Activated effector memory CD4-positive, alpha-beta T cell treated with anti-CD3 and anti-CD28 coated beads, Interleukin-2, amount 50 U/mL, for 16 hours (primary cell): ENCODE measurements at places on chromosomes 3 and 15.

DNA sequence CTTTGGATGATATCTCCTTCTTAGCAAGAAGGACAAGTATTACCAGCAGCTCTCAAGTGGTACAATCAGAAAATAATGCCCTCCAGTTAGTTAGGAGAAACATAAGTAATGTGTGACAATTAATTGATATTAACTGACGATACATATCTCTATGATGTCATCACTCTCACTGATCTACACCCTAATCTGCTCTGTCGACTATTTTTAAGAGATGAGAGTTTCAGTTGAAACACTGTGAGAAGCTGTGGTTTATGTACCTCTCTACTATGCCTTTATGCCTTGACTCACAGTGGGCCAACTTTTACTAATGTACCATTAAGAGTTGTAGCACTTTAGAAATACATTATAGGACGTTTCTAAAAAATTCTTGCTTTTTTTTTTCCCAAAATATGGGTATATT lies 8.6 kb downstream of the CEP152 start:
- no peak for DNase-seq

- no peak for DNase-seq
Observed at GRCh38 chr3:17355591-17355990, 386.8 kb downstream of the TBC1D5 start.

DNA sequence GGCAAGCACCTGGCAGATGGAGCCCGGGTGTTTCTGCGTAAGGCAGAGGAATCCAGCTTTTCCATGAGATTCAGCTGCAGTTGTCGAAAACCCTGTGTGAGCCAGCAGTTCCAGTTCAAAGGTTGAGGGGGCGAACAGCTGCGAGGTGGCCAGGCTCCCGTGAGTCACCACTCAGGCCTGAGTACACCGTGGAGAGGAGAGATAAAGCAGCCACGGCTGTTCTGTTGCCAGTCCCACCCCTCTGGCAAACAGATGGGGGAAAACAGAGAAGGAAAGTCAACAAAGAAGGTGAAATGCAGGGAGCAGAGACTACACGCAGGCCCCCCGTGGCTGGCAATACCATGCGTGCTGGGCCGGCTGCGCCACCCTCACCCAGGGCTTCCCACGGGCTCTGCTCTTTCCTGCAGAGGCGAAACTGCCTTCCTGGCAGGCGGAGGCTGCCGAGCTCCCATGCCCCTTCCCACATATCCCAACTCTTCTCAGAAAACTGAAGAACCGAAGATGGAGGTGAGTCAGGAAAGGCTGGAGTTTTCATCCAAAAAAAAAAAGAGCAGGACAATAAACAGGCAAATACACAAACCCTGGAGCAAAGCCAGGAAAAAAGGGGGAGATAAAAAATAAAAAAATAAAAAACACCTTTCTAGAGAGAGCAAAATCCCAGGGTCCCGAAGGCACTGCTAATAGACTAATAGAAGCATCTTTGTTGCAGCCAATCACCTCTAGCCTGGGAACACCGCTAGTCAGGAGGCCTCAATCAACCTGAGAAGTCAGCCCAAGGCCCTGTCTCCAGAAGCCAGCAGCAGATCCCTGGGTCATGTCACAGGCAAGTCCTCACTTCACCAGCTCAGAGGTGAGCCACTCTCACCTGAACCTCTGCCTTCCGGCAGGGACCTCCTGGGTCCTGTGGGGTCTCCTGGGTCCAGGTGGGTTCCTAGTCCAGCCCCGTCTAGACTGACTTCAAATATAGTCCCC lies 37.7 kb downstream of the FAM174B start:
- peak; percentile 37 for DNase-seq

DNA sequence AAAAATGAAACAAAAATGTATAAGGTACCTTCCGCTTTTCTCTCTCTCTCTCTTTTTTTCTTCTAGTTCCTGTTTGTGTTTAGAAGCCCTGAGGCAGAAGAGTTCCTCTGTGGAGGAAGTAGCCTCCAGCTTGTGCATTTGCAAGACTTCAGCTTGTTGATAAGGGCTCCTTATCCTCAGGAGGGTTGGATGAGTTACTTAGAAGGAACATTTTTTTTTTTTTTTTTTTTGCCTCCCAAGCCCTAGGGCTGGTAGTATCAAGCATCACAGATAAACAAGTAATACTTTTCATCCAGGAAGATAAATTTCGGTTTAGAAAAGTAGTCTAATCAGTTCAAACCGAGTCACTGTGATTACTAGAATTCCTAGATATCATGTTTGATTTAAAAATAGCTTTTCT lies 91.0 kb upstream of the CBLB start:
- no peak for DNase-seq

DNA sequence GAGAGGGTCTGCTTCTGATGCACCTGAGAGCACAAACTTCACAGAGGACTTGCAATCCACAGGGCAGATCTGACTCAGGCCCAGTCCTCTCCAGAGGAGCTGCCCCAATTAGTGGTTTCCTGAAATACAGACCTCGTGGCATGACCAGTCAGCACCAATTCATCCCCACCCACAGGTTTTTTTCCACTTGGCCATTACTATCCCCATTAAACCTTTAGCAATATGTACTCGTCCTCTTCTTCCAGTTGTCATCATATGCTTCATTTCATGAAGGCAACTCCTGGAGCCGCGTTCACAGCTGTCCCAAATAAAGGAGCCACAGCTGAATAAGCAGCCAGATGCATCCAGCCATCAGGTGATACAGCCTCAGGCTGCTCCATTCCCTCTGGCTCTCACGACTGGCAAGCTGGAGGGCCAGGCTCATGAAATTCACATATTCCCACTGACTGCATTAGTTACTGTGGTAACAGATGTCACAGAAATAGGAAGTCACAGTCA lies 163.1 kb downstream of the FMN1 start:
- no peak for DNase-seq

GRCh38 chr3:121951291-121951919 lies 57.2 kb downstream of the SLC15A2 start:
- DNase-seq, result no peak

- DNase-seq, result no peak
Observed at GRCh38 chr3:23580096-23580713, 225.6 kb upstream of the UBE2E1 start.

DNA sequence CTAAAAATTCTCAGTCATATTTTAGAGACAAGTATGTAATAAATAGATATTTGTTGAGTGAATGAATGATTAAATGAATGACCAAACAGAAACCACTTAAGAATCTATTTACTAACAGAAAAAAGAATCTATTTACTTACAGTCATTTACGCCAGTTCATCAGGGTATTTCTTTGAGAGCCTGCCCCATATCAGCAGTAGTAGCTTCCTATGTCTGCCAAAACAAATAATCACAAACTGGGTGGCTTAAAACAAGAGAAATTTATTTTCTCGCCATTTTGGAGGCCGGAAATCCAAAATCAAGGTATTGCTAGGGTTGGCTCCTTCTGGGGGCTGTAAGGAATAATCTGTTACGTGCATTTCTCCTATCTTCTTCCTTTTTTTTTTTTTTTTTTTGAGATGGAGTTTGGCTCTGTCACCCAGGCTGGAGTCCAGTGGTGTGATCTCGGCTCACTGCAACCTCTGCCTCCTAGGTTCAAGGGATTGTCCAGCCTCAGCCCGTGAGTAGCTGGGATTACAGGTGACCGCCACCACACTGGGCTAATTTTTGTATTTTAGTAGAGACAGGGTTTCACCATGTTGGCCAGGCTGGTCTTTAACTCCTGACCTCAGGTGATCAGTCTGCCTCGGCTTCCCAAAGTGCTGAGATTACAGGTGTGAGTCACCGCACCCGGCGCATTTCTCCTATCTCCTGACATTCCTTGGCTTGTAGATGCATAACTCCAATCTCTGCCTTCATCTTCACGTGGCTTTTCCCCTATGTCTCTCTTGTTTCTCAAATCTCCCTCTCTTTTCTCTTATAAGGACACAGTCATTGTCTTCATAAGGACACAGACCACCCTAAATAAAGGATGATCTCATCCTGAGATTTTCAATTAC lies 65.2 kb upstream of the SPPL2A start:
- no peak for DNase-seq

- no peak for DNase-seq
Observed at GRCh38 chr3:74004386-74004785, 379.6 kb upstream of the PDZRN3 start.

DNA sequence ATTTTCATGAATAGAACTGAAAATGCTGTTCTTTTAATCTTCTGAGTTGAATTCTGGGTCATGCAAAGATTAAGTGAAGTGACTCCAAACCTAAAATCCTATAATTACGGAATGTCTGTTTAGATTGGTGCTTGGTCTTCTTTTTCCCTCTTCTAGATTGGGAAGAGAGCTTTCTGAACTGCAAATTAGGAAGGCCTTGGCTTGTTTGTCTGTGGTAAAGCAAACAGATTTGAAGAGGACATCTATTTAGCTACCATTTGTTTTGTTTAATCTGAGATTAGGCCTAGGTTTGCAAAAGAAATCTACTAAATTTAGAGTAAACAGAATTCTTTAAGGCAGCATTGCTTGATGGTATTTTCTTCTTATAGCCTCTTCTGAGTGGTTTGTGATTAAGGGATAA lies 23.5 kb downstream of the PAQR9 start:
- DNase-seq, result no peak

- no peak for DNase-seq
Observed at GRCh38 chr15:54519577-54519976, 541.3 kb downstream of the UNC13C start.

DNA sequence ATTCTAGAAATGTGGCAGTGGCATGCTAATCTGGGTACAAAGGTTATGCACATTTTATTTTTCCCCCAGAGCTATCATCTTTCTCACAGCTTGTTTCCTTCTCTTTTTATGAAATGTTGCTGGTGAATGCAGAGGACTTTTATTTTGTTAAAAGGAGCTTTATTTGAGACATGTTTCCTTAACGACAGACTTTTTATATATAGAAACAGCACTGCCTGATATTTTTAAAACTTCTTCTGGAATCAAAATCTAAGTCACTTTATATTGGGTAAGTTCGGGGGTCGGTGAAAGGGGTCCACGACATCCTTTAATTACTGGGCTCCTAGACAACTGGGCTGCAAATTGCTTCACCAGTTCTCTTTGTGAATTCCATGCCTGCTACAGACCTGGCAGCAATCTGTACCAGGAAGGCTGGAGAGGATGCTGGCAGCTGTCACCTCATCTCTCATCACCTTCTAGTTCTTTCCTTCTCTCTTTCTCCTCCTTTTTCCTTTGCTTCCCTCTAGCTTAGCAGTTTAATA lies 464.7 kb downstream of the PDCD6IP start:
- no peak for DNase-seq

DNA sequence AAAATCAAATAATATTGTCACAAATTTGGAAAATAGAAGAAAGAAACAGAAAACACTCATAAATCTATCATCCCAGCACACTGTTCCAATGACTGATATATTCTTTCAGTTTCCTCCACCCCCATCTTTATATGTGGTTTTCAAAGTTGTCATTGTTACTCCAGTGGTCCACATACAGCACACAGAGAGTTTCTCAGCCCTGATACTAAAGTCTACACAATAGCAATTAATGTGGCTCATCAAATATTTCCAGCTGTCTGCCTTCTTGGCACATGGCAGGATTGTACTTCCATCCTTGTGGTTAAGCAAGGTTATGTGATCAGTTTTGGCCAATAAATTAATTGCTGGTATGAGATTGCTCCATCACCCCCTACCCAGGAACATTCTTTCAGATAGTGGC lies 221.7 kb downstream of the PDCD6IP start:
- no peak for DNase-seq

DNA sequence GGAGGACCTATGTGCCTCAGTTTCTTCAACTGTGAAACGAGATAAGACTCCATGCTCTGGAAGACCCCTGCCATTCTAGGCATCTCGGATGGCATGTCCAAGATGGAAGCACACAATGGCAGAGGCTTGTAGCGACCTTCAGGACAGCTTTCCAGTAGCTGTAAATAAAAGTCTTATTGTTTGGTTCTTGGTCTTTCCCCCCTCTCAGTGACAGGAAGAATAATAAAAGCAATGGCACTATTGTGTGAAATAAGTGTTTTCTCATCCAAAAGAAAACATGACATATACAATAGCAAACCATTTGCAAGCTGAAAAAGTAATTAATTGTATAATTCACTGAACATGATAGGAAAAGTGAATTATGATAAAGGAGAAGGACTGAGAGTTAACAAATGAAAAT lies 32.5 kb upstream of the CD47 start:
- DNase-seq, result no peak

DNA sequence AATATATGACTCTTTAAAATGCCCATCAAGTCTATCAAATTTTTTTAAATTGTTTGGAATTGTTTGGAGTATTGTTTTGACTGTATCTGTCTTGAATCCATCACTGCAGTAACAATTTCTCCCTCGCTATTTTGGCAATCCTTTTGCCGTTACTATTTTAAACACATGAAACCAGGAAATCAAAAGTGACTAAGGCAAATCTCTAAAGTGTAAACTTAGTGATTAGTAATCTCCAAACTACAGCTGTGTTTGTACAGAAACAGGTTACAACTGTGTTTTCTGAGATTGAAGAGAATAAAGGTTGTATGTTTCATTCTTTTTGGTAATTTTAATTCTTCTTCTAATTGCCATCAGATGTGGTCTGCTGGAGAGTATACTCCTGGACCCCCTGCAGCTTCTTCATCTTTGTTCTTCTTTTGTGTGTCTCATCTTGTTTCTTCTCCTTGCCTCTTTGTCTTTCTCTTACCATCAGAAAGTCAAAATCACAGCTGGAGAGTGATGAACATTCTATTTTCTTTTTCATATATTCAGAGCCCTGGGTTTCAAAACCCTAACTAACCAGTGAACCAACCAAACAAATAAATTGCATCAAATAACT lies 465.4 kb downstream of the RBMS3 start:
- DNase-seq, result no peak

DNA sequence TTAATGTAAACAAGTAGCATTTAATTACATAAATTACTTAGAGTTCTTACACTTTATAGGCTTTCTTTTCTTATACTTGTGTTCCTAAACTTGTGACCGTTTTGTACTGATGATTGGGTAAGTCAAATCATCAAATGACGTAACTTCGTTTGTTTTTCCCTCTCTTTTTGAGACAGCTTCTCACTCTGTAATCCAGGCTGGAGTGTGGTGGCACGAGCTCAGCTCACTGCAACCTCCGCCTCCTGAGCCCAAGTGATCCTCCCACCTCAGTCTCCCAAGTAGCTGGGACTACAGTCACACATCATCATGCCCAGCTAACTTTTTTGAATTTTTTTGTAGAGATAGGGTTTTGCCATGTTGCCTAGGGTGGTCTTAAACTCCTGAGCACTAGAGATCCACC lies 226.0 kb downstream of the TCF12 start:
- no peak for DNase-seq

GRCh38 chr3:162892921-162893793 lies 1396.5 kb downstream of the OTOL1 start:
- DNase-seq, result no peak

- peak; percentile 67 for DNase-seq
Observed at GRCh38 chr3:169661361-169662131, 2.0 kb downstream of the MECOM start.

- DNase-seq, result no peak
Observed at GRCh38 chr3:37639922-37640321, 221.8 kb upstream of the CTDSPL start.

- no peak for DNase-seq
Observed at GRCh38 chr15:37044915-37045648, 55.3 kb downstream of the MEIS2 start.

DNA sequence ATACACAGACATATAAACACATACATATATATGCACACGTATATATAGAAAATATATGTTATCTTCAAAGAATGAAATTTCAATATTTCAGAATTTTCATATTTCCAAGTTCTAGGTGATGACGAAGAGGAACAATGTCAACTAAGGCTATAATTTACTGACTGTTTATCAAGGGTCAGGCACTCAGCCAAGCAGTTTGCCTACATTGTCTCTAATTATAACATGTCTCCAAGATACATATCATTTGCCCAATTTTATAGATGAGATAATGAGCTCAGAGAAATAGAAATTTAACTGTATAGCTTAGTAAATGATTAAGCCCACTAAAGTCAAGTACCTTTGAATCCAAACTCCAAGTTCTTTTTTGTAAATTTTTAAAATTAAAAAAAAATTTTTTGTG lies 99.9 kb upstream of the PLSCR4 start:
- no peak for DNase-seq
